ENCODE measurements at places on chromosomes 2 and 18.

GRCh38 chr2:98378901-98379300 lies 32.6 kb downstream of the CNGA3 start:
- DNase-seq = peak; percentile 67

DNA sequence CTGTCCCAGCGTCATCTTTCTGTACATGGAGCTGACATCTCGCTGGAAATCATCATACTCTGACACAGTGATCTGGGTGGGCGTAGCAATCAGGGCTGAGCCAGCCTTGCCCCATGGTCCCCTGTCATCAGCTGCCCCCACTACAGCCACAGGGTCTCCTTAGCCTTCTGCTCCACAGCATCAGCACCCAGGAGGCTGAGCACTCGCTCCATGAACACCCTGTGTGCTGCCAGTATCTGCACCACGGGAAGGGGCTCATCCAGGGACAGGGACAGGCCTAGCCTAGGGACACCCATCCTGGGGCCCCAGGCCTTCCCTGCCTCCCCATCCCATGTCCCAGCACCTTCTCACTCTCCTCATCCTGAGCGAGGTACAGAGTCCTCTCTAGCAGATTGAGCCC lies 11.4 kb downstream of the ALPG start:
- DNase-seq = no peak

DNA sequence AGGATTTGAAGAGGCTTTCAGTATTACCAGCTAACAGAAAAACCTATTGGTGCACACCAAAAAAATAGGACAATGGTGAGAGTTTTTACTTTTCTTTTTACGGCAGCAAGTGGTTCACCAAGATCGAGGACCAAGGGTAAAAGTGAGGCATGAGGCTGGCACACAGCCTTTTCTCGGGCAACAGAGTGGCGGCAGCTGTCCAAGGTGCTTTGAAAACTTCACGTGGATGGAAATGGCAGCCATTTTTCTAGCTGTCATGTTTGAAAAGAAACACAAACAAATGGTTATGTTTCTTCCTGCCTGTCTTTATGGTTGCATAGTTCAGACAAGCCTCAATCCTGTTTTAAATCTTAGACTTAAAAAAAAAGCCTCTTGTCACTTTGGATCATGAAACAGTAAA lies 812.5 kb upstream of the CHAC2 start:
- DNase-seq = no peak

DNA sequence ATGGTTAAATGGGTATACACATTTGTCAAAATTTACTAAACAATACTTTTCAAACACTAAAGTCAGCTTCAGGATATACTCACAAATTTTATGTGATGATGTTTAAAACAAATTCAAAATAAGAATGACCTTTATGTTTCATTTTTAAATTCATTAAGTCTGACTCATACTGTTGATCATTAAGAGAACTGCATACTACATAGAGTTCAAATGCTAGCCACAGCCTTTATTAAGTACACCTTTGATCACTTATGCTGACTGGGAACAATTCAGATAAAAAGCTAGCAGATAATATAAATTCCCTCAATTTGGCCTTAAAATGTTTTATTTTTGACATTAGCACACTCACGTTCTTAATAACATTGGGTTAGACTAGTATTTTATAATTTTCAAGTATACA lies 14.1 kb downstream of the LMAN1 start:
- no peak for DNase-seq

DNA sequence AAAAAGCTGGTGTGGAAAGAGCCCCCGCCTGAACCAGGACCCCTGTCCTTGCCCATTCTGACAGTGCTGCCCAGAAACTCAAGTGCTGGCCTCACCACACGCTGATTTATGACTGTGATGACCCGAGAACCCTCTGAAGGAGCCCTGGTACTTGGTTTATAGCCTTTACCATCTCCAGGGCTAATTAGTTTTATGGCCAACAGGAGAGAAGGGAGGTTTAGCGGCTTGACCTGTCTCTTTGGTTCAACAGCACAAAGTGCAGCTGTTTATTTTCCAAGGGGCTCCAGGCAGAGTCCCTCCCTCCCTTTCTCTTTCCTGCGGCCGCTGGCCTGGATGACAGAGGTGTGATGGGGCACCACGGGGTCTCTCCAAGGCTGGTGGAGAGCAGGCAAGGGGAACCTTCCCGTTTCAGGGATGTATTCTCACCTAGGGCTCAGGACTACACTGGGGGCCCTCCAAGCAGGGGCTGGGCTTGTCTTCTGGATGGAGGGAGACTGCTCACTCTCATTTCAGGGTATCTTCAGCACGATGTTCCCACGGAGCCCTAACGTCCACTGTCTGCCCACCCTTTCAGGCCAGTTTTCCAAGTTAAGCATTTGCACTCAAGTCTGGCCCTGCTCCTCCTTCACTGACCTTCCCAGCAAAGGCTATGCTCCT lies 174.2 kb upstream of the GLI2 start:
- no peak for DNase-seq

DNA sequence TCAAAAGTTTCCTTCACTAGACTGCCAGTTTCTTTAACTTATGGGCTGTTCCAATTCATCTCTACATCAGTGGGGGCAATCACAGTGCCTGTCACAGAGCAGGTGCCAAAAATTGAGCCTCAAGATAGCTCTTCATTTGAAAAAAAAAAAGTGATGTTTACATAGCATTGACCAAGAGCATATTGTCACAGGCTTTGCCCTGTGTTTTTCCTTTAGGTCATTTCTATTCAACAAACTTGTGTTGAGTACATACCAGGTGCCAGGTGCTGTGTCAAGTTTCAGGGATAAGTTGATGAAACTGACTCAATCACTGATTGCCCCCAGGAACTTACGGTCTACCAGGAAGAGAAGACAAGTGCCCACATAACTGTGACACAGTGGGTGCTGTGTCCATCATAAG lies 22.2 kb upstream of the NT5C1B start:
- no peak for DNase-seq

DNA sequence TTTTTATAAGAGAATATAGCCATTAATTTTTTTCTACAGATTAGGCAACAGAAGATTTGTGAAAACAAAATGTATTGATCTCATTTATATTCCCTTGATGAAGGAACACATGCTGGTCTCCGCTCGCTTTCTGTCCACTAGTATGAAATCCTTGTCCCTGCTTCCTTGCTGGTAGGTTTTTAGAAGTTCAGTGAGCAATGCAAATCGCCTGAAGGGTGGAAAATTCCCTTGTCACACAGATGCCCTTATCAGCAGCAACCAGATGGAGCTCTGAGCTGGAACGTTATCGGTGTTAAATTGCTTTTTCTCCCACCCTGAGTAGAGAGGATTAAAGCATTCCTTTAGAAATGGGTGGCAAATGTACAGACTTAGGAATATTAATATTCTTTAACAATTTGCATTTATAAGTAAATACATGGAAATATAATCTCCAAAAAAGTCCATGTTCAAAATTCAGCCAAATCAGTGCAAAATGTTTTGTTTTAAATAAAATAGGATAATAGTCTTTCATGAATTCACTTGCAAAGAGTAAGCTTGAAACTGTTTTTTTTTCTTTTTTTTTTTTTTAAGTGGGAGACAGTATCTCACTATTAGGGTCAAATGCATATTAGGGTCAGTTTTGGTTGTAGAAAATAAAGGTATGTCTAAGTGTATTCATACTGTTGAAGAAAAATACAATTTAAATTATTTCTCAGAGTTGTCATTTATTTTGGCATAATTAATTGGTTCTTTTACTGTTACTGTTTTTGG lies 164.0 kb upstream of the MYO3B start:
- DNase-seq = no peak

DNA sequence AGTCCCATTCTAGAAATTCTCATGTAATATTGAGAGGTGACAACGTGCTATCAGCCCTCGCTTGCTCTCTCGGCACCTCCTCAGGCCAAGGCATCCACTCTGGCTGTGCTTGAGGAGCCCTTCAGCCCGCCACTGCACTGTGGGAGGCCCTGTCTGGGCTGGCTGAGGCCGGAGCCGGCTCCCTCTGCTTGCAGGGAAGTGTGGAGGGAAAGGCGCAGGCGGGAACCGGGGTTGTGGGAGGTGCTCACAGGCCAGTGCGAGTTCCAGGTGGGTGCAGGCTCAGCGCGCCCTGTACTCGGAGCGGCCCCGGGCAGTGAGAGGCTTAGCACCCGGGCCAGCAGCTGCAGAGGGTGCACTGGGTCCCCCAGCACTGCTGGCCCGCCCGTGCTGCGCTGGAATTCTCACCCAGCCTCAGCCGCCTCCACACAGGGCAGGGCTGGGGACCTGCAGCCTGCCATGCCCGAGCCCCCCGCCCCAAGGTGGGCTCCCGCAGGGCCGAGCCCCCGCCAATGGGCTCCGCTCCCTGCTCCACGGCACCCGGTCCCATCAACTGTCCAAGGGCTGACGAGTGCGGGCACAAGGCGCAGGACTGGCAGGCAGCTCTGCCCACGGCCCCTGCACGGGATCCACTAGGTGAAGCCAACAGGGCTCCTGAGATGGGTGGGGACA lies 1680.6 kb upstream of the LRRTM1 start:
- DNase-seq = no peak

GRCh38 chr2:158025255-158025996 lies 76.2 kb upstream of the UPP2 start:
- peak; percentile 34 for DNase-seq

Data from HT1080 (cell line).